ENCODE measurements at places on chromosomes 4 and X.

DNA sequence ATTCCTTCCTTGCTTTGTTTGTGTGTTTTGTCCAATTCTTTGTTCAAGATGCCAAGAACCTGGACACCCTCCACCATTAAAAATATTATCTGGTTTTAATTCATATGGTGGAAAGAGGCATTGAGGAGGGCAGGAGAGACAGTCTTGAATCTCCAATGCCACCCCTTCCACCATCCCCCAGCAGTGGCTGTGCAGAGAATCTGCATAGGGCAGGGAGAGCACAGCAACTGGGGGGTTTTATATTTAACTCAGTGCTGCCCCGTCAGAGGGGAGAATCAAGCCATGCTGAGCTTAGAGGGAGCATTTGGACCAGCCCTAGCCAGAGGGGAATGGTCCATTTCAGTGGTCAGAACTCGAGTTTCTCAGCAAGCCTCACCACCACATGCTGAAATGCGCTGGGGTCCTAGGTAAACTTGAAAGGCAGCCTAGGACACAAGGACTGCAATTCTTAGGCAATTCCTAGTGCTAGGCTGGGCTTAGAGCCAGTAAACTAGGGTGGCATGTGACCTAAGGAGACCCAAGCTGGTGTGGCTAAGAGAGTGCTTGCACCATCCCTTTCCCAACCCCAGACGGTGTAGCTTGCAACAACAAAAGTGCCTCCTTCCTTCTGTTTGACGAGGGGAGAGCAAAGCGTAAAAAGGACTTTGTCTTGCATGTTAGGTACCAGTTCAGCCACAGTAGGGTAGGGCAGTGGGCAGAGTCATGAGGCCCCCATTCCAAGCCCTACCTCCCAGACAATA is 34.2 kb downstream of the CCDC158 start:
- DNase-seq = no peak

- no peak for DNase-seq
Measured at GRCh38 chr4:79421483-79421882, 13.5 kb upstream of the GK2 start.

DNA sequence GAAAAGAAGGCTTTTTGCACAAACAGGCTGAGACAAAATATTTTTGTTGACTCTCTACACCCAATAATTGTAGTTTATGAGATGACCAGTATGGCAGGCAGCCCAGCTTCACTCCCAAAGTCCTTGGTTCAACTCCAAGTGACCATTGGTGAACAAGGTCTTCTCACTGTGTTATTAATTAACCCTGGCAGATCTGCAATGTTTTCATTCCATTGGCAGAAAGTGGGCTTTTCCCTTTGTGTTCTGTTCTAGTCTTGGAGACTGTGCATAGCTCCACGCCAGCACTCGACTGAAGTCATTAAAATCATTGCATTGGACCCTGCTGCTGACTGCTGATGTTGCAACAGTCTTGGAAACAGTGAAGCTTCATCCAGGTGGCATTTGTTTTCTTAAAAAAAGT is 277.3 kb upstream of the HAND2 start:
- DNase-seq = no peak

GRCh38 chr4:25663781-25664180 is 8.1 kb downstream of the SLC34A2 start:
- no peak for DNase-seq

- DNase-seq = no peak
Measured at GRCh38 chr4:173910891-173911290, 372.6 kb downstream of the FBXO8 start.

- no peak for DNase-seq
Measured at GRCh38 chr4:72006586-72006985, 25.2 kb upstream of the NPFFR2 start.

DNA sequence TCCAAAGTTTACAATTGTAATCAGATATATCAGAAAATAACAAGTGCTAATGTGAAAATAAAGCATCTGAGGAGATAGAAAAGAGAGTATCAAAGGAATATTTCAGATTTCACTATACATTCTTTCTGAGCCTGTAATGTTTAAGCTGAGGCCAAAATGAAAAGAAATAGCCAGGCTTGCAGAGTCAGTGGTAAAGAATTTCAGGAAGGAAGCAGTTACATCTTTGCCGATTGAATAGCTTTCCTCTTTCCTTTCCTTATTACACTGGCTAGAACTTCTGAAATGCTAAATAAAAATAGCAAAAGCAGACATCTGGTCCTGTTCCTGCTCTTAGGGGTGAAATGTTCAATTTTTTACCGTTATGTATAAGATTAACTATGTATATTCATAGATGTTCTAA is 1441.6 kb upstream of the PCDH7 start:
- DNase-seq = no peak

- no peak for DNase-seq
Measured at GRCh38 chr4:54227256-54228055, 1.6 kb upstream of the PDGFRA start.

GRCh38 chr4:156378033-156378665 is 424.5 kb upstream of the CTSO start:
- no peak for DNase-seq

DNA sequence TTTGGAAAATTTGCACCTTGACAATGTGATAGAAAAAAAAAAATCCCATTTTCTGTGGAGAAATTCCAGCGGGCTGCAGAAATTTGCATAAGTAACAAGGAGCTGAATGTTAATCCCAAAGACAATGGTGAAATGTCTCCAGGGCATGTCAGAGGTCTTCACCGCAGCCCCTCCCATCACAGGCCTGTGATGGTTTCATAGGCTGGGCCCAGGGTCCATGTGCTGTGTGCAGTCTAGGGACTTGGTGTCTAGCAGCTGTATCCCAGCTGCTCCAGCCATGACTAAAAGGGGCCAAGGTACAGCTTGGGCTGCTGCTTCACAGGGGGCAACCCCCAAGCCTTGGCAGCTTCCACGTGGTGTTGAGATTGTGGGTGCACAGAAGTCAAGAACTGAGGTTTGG is 85.2 kb downstream of the ADGRA3 start:
- no peak for DNase-seq

DNA sequence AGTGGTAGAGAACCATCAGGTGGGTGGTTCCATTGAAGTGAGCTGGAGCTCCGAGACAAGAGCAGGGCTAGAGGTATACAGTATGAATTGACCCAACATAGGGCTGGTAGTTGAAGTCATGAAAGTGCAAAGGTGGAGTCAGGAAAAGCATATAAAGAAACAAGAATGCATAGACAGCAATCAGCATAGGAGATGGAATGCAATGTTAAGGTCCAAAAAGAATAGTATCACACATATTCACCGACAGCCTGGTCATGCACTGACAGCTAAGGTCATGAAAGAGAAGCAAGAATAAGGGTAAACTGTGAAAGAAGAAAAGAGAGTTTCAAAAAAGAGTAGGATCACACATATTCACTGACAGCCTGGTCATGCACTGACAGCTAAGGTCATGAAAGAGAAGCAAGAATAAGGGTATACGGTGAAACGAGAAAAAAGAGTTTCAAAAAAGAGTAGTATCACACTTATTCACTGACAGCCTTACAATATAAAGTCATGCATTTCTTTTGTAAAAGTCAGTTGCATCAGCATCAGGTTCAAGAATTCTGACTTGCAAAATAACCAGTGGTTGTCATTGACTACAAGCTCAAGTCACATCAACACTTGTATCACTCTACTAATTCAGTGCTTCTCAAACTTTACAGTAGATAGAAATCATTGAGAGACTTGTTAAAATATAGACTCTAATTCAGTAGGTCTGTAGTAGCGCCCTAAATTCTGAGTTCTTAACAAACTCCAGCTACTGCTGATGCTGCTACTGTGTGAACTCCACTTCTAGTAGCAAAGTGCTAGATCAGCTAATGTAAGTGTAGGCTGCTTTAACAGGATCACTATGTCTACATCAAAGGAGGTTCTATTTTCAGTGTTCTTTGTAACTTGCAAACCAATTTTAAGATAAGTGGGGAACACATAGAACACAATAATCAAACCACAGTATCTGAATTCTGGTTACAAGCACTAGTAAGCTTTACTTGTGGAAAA is 221.9 kb downstream of the PDGFC start:
- DNase-seq = no peak

GRCh38 chr4:152524427-152524826 is 11.5 kb downstream of the FBXW7 start:
- no peak for DNase-seq

GRCh38 chr4:71204056-71204455 is 134.8 kb upstream of the SLC4A4 start:
- no peak for DNase-seq

DNA sequence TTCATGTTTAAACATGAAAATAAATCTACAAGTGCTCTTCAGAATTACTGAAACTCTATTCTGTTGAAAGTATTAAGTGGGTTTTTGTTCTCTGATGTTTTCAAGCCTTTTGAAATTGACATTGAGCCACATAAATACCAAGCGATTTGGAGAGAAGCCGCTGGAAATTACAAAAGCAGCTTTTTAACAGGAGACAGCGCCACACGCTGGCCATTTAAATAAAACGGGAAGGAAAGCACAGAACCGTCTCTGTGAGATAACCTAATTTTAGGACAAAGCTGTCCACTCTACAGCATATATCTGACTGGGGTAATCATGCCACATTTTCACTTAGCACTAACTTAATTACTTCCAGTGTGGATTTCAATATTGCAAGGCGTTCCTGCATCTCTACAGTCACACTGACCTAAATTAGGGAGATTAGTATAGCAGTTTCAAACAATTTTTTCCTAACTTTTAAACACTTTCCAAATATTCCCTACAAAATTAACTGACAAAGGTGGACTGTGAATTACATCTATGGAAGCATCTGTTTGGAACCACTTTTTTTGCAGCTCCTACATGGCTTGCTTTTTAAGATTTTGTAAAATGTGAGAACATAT is 6.8 kb upstream of the ANOS1 start:
- no peak for DNase-seq

DNA sequence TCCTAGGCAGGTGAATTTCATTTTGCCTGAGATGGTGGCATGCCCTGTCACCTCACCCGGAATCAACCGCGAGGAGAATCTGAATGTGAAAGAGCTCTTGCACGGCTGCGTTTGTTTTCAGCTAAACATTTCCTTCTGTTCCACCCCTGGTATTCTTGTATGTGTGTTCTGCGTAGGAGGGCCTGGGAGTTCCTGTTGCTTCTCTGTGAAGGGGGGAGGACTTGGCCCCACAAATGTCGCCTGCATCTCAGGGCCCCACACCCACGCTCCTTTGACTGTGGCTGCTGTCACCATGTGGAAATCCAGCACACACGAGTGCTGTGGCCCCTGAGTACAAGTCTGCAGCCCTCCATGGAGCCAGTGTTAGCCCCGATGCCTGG is 45.8 kb upstream of the CLCN4 start:
- no peak for DNase-seq

GRCh38 chrX:72165551-72165950 is 16.0 kb upstream of the PIN4 start:
- no peak for DNase-seq

DNA sequence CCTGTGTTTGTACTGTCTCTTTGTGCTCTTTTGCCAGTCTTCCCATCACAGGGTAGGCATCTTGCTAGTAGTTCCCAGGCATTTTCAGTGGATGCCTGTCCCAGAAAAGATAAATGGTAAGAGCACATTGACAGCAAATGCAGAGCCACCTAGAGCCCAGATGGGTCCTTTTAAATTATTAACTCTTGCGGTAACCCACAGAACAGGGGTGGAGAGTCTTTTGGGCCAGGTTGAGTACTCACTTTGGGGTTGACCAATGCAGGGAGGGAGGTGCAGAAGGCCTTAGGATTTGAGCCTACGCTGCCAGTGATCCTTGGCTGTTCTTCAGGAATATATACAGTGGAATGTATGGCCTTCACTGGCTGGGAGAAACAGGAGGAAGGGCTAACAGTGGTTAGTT is 173.8 kb downstream of the MSN start:
- no peak for DNase-seq

DNA sequence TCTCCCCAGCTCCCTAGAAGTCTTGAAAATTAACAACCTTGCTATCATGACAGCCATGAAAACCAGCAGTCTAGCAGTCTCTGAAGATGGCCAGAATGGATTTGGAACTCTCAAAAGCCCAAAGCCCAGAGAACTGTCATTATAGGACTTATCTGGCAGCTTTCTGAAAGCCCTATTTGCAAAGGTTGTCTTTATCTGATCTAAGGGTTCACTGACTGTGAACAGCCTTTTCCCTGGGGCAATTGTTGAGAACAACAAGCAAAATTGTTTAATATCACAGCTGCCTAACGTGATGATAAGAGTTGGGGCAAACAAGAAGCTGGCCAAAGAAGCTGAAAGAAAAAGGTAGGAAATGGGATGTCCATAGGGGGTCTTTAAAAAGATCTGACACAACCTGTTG is 20.9 kb upstream of the KLHL8 start:
- DNase-seq = no peak

GRCh38 chr4:140426610-140427105 is 790 bp downstream of the CLGN start:
- no peak for DNase-seq
